ENCODE measurements at places on chromosomes 7 and 10.

- DNase-seq = no peak
Measured at GRCh38 chr10:13613519-13613918, 26.8 kb downstream of the PRPF18 start.

- no peak for DNase-seq
Measured at GRCh38 chr10:48333856-48334255, 27.4 kb downstream of the MAPK8 start.

GRCh38 chr10:96922978-96923948, 91.2 kb downstream of the LCOR start:
- DNase-seq = no peak

DNA sequence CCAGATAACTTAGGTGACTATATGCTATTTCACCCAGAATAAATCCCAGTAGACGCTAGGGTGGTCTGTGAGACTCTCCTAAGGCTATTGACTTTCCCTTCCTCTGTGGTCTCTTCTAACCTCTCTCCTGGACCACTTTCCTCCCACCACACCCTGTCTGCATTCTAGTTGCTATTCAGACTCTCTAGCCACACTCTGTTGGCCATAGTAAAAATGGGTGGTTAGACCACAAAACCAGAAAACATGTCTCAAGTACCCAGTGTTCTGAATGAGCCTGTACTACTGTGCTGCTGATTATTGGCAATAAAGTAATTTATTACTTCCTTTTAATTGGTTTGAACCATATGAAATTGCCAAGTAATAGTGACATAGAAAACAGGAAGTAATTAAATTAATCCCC, 240.8 kb downstream of the KIF20B start:
- no peak for DNase-seq

DNA sequence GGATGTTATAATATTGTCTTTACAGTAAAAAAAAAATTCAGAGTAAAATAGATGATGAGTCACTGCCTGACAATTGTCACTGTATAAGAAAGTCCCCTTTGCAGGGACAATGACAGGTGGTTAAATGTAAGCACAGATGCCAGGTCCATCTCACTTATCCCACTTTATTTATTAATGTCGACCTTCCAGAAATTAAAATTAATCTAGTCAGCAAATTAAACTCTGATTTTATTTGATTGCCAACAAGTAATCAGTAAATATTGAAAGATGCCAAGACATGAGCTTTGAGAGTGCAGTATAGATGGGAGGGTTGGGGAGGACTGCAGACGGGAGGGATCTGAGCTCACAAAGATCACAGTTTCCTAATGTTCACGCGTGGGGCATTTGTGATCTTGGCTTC, 50.9 kb downstream of the CPXM2 start:
- DNase-seq = no peak

DNA sequence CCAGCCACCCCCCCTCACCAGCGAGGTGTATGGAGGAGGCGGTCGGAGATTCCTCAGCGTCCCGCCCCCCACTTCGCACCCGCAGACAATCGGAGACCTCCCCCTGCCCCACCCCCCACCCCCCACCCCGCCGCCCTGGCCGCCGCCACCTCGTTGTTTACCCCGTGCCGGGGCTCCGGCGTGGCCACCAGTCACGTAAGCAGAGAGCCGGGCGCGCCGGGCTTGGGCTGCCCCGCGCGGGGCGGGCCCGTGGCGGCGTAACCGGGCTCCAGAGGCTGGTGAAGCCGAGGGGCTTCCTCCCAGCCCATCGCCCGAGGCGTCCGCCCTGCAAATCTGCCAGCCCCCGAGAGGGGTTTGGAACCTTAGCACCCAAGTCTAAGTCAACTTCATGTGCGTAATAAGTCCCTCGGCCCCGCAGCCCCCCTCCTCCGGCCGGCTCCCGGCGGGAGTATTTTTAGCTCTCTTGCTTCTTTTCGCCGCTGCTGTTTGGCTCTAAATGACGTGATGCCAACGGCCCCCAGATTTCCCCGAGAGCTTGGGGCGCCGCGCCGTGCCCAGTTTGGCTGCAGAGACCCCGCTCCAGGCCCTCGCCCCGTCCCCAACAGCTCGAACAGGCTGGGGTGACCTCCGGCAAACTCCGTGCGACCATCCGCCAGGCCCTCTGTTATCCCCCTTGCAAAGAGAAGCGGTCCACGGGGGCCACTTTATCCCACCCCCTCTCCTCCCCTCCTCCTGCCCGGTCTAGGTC, 2.7 kb downstream of the MXI1 start:
- peak; percentile 20 for DNase-seq

- DNase-seq = no peak
Measured at GRCh38 chr7:141102436-141102835, 28.6 kb downstream of the TMEM178B start.

GRCh38 chr10:51964630-51965029, 265.2 kb upstream of the CSTF2T start:
- DNase-seq = no peak

GRCh38 chr10:4013651-4014121, 228.7 kb upstream of the KLF6 start:
- peak; percentile 43 for DNase-seq

DNA sequence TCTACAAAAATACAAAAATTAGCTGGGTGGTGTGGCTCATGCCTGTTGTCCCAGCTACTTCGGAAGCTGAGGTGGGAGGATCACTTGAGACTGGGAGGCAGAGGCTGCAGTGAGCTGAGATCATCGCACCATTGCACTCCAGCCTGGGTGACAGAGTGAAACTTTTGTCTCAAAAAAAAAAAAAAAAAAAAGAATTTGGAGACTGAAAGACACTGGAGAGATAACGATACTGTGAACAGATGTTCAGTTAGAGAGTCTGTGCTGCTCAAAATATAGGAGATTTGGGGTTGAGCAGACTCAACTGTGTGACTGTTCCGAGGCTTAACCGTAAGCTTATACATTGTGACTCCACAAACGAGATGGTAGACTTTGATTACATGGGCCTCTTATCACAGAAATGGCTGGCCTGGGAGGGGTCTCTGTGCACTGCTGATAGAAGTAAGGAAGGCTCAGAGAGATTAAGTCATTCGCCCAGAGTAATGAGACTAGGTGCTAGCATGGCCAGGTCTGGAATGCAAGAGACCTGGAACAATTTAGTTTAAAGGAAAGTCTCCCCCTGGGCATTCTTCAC, 19.4 kb downstream of the WBP1L start:
- DNase-seq = no peak

GRCh38 chr10:58771863-58772262, 259.2 kb downstream of the BICC1 start:
- no peak for DNase-seq

DNA sequence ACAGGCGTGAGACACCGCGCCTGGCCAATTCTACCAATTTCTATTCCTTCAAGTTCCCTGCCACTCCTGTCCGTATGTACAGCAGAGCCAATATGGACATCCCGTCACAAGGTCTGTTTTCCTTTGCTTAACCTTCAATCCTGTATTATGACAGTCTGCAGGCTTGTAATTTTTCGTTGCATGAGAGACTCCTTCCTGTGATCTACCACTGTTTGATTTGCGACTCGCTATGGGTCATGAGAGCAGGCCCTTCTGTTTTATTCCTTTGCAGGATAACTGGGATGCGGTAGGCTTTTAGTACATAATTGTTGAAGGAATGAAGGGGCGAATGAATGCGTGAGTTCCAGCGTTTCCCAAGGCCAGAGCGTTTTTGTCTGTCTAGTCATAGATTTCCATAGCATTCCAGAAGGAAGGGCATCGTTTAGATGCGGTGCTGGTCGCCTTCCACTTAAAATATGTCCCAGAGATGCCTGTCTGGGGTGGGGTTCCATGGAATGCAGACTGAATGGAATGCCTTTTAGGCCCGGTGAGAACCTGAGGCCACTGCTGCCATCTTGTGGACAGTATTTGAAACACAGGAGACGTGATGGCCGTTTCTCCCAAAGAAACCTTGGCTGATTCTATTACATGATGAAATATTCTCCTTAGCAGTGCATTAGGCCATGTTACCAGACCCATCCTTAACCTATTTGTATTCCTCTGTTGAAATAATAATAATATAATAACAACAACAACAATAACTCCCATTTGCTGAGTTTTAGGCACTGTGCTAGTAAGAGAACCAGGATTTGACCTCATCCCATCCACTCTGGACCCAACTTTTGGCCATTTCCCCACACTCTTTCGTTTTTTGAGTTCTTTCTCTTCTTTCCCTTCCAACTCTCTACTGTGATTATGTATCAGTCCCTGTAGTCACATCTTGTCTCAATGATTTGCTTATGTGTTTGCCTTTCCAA, 193.2 kb downstream of the MYOF start:
- DNase-seq = peak; percentile 3

- DNase-seq = no peak
Measured at GRCh38 chr10:89367529-89367928, 10.3 kb upstream of the IFIT1B start.

DNA sequence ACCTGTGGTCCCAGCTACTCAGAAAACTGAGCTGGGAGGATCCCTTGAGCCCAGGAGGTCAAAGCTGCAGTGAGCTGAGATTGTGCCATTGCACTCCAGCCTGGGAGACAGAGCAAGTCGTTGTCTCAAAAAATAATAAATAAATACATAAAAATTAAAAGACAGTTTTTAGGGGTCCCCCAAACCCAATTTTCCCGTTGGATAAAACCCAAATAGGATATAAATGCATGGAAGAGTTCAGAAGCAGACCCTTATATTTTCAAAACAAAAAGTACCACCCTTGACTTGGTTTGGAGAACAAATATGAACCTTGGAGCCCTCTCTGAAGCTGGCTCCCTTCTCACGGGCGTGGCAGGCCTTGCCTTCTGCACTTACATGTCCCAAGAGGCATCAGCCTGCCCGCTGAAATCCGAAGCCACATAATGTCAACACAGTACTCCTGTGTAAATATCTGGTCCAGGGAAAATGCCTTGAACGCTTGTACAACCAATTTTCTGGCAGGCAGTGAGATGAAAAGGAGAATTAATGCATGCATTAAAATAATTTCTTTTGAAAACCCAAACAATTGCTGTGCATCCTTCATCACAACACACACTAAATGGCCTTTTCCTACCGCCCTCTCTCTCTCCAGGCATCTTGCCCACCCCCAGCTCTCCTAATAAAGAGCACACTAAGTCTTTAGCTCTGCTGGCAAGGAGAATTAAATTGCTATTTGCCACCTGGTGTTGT, 46.4 kb upstream of the PARD3 start:
- no peak for DNase-seq

DNA sequence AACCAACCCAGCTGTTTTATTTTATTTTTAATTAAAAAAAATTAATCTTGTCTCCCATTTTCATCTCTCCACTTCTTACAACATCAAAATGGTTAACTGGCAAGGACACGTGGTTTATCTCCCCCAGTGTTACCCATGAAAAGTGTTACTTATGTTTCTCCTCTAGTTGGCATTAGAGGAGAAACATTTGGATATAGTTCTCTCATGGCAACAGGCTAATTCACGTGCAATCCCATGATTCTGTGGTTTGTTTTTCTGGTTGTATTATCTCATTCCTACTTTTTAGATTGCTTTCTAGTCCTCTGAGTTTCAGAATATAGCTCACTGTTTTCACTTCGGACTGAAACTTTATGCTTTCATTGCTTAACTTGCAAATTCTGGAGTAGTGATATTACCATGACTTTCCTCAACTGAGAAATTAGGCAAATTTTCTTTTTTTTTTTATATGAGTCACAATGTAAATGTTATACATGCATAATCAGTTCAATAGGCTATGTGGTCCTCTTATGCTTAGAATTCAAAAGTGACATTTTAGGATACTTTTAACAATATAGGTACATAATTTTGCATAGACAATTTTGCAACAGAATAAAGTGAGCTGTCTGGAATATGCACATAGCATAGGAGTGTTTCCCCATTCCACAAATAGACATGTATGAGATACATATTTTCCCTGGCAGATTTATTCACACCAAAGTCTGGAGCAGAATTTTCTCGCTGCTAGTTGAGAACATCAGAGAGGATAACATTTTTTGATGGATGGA, 43.0 kb downstream of the LHFPL3 start:
- DNase-seq = no peak

- DNase-seq = no peak
Measured at GRCh38 chr7:69683002-69683401, 84.7 kb downstream of the AUTS2 start.

GRCh38 chr7:66110856-66111255, 3.8 kb upstream of the CRCP start:
- DNase-seq = peak; percentile 10

GRCh38 chr10:110746969-110747608, 103.0 kb downstream of the RBM20 start:
- no peak for DNase-seq

DNA sequence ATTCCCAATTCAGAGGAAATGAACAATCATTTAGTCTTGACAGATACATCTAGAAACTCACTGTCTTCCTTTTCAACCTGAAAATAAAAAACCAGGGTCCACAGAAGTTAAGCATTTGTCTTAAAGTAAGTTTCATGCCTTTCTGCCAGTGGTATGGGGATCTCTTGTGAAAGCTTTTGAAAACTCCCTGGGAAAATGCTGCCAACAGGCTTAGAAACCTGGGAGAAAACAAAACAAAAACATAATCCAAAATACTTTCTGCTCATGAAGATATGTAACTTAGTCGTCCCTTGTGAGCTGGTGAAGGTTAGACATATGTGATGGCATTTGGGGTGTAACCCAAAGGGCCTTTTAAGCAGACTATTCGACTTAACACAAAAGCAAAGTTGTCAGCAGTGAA, 66.4 kb upstream of the ZNF438 start:
- no peak for DNase-seq

- DNase-seq = no peak
Measured at GRCh38 chr7:154171422-154171821, 119.2 kb downstream of the DPP6 start.

GRCh38 chr10:59771162-59771807, 18.0 kb upstream of the MRLN start:
- no peak for DNase-seq

- no peak for DNase-seq
Measured at GRCh38 chr10:126456632-126457031, 68.4 kb upstream of the ADAM12 start.

- DNase-seq = no peak
Measured at GRCh38 chr10:96400465-96400864, 41.7 kb upstream of the OPALIN start.

DNA sequence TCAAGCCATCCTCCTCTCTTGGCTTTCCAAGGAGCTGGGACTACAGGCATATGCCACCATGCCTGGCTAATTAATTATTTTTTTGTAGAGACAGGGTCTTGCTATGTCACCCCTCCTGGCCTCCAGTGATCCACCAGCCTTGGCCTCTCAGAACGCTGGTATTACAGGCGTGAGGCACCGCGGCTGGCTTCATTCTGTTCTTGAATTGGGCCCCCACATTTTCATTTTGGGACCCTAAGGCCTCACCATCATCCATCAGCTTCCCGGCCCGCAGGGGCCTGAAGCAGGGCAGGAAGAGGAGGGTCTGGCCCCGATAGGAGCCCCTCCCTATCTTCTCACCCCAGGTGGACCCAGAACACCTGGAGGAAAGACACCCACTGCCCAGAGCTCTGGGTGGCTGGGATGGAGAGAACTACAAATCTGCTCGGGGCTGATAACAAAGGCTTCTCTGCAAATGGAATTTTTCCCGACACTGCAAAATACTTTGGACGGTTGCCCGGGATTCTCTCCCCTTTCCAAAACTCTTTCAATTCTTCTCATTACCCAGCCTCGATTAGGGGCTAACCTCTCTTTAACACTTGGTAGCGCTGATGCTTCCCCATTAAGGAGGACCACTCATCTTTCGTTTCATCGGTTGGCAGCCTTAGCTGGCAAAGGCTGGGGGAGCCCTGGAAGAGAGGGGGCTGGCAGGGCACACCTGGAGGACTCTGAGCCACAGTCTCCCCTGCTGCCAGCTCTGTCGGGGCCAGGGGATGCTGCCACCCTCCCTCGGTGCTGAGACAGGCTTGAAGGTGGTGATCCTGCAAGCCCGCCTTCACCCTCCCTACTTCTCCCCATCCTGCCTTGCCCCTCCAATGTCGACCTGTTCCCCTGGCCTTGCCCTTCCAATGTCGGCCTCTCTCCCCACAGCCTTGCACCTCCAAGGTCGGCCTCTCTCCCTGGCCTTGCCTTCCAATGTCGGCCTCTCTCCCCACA, 81.0 kb upstream of the GNA12 start:
- no peak for DNase-seq

Data from stimulated activated CD8-positive, alpha-beta memory T cell treated with anti-CD3 and anti-CD28 coated beads, Interleukin-15, amount 100 ng/mL, for 48 hours (primary cell).